EH (cell line): ENCODE measurements at places on chromosomes 6 and 20.
A peak's percentile ranks its signal among the peaks of the same experiment; 100 is the strongest.

DNA sequence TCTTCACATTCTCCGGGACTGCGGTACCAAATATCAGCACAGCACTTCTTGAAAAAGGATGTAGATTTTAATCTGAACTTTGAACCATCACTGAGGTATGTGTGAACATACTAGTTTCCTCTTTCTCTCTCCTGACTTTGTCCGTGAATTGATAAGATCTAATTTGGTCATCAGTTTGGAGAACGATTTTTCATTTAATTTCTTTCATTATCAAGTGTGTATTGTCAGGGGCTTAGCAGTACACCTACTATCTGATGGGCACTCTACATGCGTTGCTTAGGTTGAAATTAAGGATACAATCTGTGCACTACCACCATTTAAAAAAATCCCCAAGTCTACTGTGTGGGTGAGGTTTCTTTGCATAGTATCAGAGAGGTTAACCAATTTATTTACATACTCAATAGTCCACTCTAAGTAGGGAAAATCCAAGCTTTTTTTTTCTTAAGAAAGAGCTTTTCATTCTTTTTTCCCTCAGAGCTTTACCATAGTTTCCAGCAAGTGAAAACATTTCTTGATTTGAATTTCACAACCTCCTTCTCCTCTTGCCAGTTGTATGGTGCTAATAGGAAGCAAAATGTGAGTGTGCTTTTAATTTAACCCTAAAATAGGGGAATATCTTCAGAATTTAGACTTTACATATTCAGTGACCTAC, 105.4 kb upstream of the ESR1 start:
- no peak for DNase-seq

DNA sequence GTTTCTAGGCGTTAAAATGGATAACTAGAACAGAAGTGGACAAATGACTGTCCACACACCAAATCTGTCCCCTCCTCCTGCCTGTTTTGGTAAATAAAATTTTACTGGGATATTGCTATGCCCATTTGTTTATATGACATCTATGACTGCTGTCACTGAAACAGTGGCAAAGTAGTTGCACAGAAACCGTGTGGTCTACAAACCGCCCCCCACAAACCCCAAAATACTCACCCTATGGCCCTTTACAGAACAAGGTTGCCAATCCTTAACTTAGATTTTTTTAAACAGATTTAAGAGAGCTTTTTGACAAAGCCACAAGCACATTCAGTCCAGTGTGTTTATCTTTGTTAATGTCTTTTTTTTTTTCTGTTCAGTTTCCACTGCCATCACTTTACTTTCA, 137.8 kb downstream of the MTFR2 start:
- no peak for DNase-seq

- DNase-seq = no peak
Observed at GRCh38 chr6:27250277-27251111, 3.0 kb downstream of the PRSS16 start.

- no peak for DNase-seq
Observed at GRCh38 chr6:21294144-21294543, 299.4 kb upstream of the SOX4 start.

DNA sequence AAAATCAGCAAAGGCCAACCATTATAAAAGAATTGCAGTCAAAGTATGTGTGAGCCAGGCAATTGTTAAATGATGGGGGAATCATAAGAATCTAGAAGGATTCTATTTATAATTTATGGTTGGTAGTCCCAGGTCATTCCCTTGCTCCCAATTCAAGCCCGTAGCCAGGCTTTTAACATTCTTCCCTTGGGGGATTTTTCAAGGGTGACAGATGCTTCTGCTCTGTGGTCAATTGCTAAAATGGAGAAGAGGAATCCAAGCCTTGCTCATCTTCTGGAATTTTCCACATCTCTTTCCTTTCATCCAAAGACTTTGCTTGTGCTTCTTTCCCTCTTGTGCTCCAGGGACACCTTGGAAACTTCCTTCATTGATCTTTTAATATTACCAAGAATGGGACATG, 18.0 kb upstream of the BCAS1 start:
- peak; percentile 76 for DNase-seq

DNA sequence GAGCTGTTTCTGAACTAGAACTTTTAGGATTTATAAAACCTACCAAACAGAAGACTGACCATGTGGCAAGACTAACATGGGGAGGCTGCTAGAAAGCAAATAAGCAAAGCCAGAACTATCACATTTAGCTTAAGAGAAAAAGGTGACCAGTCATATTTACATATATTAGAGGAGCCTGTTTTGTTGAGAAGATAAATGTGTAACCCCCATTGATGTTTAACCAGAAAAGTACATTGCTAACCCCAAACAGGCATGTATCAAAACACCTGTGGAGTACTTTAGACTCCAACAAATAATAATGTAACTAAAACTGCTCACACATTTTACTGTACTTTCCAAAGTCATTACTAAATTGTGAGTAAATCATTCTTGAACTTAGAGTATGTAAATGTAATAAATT, 35.0 kb downstream of the AKIRIN2 start:
- DNase-seq = no peak

GRCh38 chr6:16868968-16869367, 107.7 kb upstream of the ATXN1 start:
- peak; percentile 30 for DNase-seq

- DNase-seq = no peak
Observed at GRCh38 chr6:16567071-16567470, 194.2 kb downstream of the ATXN1 start.

DNA sequence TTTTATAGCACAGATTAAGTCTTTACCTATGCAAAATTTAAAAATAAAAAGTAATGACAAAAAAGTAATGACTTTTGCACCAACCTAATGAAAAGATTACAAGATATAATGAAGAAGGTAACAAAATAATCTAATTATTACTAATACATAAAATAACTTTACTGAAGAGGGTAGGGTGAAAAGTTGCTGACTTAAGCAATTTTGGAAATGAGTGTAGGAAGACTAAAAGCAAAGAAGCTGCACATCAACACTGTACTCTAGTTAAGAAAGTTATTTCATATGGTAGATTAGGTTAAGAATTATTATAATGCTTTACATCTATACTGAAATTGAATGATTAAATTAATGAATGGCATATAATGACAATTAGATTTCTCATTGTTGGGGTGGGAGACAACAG, 76.8 kb downstream of the MANEA start:
- DNase-seq = no peak

DNA sequence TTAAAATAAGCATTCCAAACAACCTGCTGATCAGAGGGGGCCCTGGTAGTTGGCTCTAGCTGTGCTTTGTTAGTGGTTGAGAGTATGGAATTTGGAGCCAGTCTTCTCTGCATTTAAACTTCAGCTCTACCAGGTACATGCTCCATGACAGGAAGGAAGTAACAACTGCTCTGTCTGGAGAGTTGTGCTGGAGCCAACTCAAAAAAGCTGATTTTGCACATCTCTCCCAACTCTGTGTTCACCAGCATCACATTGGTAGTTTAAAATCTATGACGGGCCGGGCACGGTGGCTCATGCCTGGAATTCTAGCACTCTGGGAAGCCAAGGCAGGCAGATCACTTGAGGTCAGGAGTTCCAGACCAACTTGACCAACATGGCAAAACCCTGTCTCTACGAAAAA, 68.8 kb upstream of the BMP2 start:
- DNase-seq = no peak

GRCh38 chr20:53296025-53296424, 297.6 kb downstream of the ZNF217 start:
- DNase-seq = no peak

DNA sequence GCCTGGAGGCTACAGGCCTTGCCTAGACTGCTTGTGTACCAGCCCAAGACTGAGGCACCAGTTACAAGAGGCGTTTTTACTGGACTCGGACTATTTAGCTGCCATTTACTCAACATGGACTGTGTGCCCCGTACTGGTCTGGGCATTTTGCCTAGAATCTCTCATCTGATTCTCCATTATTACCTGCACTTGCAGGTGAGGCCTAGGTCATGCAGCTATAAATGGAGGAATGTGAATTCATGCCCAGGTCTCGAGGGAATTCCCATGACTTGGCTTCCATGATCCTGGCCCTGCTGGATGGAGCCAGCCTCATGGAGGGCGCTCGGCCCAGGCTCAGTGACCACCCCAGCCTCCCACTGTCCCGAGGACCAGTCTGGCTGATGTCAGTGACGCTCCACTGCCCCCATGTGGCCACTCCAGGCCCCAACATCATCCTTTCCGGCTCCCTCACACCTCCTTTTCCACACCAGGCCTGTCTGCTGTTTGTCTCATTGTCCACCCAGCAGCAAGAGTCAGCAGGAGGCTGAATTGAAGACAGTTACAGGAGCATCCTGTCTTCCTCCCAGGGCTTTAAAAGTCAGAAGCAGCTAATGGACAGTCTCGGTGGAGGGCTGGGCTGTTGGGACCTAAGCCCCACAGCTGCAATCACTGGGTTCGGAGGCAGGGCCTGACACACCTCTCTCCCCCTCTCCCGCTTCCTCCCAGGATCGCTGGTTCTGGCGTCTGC, 8.7 kb downstream of the MMP24OS start:
- DNase-seq = peak; percentile 74

GRCh38 chr6:714100-714499, 21.2 kb upstream of the EXOC2 start:
- DNase-seq = no peak

- no peak for DNase-seq
Observed at GRCh38 chr20:20740541-20740940, 28.1 kb upstream of the RALGAPA2 start.

GRCh38 chr20:52922436-52922835, 49.7 kb upstream of the TSHZ2 start:
- no peak for DNase-seq

GRCh38 chr6:105163183-105163582, 16.6 kb downstream of the POPDC3 start:
- DNase-seq = no peak

GRCh38 chr20:62219992-62220665, at the start of gene HRH3:
TSS of gene HRH3 (minus strand) at chr20:62220278. CDS start at chr20:62219970, 308 bp downstream.
- peak; percentile 47 for DNase-seq

DNA sequence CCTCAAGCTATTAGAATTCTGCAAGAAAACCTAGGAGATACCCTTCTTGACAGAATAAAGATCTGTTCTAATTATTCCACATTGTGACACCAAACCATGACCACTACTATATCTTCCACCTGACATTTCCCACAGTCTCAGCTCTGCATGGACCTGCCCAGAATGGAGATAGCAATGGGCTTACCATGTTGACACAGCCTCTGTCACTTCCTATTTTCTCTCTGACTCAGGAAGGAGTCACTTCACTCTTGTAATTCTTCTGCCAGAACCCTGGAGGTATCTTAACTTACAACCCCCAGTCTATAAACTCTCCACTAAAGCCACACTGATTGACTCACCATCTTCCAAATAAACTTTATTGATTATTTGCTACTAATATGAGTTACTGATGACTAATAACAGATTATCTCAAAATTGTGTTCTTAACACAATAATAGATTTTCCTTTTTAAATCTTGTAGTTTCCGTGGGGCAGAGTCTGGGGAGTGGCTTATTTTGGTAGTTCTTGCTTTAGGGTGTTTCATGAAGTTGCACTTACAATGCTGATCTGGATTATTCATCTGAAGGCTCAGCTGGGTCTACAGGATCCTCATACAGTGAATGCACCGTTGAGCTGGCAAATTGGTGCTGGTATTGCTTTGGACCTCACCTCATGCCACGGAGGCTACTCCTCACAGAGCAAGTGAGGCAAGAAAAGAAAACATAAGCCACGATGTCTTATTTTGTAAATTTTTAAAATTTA, 869.9 kb downstream of the KIF16B start:
- DNase-seq = peak; percentile 87

GRCh38 chr6:130730600-130730999, 96.6 kb upstream of the SMLR1 start:
- DNase-seq = no peak

DNA sequence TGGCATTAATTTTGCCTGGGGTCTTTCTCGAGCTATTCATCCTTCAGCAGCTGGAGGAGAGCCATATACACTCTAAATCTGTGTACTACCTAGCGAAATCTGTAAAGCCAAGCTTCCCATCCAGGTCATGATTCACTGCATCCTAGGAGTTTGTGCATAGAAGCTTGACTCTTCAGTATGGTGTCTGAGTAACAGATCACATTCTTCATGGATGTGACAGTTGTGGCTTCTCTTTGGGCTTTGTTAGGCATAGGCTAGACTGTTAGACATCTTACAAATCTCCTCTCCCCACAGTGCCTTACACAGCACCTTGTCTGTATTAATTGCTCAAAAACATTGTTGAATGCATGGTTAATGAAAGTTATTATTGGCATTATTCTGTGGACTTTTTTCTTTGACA, 177.0 kb downstream of the EYA4 start:
- no peak for DNase-seq

- DNase-seq = no peak
Observed at GRCh38 chr20:63544241-63544957, 3.1 kb downstream of the SRMS start.

DNA sequence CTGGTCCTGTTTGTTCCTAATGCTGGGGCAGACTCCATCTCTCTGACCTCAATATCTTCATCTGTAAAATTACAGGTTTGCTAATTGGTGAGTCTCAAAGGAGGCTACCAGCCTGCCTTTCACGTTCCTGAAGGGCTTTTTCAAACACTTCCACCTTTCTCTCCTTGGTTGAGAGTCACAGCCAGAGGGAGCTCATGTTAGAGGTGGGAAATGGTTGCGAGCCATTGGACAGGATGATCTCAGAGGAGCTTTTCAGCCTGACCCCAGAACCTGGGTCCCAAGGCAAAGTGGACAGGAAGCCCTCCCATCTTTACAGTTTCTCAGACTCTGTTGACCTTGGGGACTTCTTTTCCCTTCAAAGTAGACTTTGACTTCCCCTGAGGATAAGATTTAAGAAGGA, 37.6 kb downstream of the NDUFAF5 start:
- DNase-seq = peak; percentile 27

DNA sequence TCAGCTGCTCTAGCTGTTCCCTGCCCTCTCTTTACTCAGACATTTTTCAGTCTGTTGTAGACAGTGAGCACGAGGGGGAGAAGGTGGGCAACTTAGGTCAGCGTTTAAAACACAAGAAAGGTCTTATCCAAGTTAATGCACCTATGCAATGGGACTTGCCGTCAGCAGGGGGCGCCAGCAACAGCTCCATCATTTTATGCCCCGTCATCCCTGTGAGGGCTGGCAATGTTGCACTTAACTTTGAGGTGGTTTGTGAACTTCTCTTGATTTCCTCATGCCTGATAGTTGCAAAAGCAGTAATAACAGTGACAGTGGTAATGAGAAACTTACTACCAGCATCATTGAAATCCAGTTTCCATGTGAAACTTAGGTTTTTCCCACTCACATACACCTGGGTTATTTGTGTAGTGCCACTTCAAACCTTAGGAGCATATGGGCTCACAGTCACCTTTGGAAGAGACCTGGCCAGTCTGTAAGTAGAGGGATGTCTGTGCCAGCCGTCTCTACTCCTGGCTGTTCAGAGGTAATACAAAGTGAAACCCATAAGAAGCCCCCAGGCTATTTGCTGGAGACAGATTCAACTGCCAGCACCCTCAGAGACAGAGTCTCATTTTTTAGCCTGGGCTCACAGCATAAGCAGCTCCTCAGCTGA, 44.9 kb upstream of the ID1 start:
- peak; percentile 84 for DNase-seq
